ENCODE measurements at places on chromosomes 2 and 18.

- DNase-seq = peak; percentile 2
Measured at GRCh38 chr2:165069151-165069550, 113.8 kb upstream of the SLC38A11 start.

- peak; percentile 46 for DNase-seq
Measured at GRCh38 chr2:190607014-190607597, 41.8 kb upstream of the NAB1 start.

DNA sequence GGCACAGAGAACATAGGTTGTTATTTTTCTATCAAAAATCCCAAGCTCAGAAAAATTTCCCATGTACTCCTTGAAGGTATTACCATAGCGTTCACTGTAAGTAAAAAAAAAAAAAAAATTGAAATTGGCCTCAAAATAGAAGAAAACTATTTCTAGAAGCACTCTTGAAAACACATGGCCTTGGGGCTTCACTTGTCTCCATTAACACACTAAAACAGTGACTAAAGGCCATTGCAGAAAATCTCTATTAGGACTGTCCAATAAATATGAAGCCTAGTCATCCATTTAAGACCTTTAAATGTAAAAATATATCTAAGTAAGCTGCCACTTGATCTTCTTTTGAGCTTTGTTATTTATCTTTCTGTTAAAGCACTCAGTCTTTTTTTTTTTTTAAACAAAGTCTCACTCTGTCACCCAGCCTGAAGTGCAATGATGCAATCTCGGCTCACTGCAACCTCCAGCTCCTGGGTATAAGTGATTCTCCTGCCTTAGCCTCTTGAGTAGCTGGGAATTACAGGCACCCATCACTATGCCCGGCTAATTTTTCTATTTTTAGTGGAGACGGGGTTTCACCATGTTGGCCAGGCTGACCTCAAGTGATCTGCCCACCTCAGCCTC is 35.8 kb downstream of the CCDC68 start:
- no peak for DNase-seq

DNA sequence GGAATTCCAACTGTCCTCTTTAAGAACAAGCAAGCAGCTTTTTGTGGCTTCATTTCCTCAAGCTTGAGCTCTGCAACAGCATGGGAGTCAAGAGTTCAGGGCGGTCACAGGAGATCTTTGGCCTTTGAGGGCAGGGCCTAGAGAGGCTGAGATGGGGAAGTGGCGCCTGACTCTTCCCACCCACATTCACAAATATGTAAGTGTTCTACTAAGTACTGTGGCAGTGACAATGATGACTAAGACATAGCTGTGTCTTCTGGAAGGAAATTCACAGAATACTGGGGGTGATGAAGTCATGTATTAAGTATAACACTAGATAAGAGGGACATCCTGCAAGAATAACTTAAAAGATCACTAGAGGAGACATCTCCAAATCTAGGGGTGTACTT is 15.0 kb downstream of the RND3 start:
- peak; percentile 97 for DNase-seq

DNA sequence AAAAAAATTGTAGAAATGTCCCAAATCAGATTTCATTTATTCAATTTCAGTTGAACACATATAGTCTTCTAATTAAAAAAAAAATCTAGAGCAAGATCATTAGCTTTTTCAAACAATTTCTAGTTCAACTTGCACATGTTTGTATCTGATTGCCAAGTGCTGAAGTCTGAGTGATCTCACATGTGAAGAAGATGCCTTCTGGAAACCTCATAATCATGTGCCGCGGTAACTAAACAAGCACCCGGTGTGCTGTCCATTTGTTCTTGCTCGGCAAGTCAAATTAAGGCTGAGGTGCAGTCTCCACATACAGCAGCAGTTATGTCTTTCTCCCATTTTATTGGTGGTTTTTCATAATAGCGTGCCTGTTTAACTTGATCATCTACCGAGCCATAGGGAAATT is 18.7 kb downstream of the CABLES1 start:
- no peak for DNase-seq

DNA sequence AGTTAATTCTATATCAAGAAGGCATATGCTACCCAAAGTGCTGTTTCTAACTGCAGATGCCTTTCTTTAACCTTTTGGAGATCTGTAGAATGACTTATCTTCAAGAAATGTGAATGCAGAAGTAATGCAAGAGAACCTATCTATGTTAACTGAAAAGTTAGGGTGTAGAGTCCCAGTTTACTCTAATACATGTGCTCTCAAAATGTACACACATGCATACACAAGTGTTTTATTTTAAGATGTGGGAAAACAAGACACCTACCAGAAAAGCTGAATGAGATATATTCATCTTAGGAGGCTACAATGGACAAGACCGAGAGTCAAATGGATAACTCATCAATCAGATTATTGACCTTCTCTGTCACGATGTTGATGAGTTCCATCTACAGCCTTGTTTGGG is 80.9 kb downstream of the CDCA7 start:
- no peak for DNase-seq
